COR-L47 (cell line): ENCODE measurements at places on chromosomes 6 and 20.

DNA sequence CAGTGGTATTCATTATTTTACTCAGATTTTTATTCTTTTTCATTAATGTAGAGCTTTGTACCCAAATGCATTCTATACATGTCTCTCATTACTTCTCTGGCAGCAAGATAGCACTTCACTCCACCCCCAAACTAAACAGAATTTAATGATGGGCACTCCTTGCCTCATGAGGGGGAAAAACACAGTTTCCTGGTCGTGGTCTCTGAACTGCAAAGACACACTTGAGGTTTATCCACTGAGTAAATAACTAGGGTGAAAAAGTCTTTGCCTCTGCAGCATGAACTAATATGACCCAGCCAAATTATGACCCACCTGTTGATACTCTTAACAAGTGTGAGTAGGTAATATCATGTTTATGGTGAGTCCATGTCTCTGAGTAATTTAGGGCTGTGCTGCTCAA lies 785.2 kb upstream of the FLRT3 start:
- DNase-seq = no peak

DNA sequence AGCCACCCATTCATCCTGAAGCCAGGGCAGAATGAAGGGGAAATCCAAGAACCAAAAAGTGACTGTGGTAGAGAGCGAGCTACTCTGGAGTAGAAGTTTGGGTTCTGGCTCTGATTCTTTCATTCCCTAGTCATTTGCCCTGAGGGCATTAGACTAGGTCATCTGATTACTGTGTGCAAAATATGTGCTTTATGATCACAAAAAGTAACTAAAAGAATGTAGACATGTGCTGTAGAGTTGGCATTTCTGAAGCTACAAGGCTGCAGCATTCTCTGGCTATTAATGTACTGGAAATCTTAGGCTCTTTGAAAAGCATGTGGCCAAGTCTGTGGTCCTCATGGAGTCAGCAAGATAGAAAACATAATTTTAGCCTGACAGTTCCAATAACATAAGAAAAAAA lies 94.2 kb downstream of the TBC1D7 start:
- DNase-seq = no peak

- DNase-seq = no peak
These were observed 52.1 kb downstream of the PTPN1 start for GRCh38 chr20:50562262-50562701.

DNA sequence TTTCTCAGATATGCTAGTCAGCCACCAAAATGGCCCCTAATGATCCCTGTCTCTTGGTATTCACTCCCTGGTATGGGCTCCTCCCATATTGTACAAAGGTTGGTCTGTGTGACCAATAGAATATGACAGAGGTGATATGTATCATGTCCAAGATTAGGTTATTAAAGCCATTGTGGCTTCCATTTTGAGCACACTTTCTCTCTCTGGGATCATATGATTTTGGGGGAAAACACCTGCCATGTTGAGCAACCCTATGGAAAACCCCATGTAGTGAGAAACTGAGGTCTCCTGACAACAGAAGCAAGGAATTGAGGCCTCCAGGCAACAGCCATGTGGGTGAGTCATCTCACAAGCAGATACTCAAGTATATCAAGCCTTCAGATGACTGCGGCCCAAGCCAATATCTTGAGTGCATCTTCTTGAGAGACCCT lies 7.1 kb upstream of the ZNF318 start:
- no peak for DNase-seq

DNA sequence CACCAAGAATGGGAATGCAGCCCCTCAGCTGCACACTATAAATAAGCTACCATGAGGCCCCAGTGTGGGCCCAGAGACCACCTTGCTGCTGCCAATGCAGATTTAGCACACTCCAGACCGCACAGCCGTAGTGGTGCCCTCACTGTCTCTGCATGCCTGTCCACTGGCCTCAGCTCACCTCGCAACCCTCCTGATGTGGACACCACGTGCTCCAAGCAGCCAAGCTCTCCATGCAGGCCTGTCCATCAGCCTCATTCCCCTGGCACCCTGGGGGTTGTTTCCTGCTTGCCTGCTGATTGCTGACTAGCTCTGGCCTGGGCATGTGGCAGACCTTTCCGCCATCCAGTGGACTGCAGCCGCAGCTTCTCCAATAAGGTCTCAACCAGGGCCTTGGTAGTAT lies 36.2 kb downstream of the ZBTB9 start:
- DNase-seq = no peak

- no peak for DNase-seq
These were observed 2.1 kb upstream of the COL20A1 start for GRCh38 chr20:63290677-63291472.

GRCh38 chr6:150759483-150759882 lies 106.0 kb upstream of the MTHFD1L start:
- DNase-seq = no peak

GRCh38 chr6:27865850-27866356 lies 46.3 kb downstream of the OR2B2 start:
- DNase-seq = peak; percentile 67

DNA sequence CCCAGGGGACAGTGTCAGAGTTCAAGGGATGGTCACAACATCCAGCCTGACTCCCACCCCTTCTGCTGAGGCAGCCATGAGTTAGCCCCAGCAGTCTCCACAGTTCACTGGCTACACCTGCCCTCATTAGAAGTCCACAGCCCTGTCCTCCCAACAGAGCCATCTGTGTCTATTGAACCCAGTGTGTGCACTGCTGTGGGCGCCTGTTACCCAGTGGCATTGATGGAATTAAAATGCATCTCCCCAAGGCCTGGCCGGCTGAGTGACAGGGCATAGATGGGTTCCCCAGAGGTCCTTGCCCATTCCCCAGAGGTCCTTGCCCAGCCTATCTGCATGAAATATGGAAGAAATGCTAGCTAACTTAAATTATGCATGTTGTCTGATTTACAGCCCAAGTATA lies 73.3 kb downstream of the PCSK2 start:
- no peak for DNase-seq

DNA sequence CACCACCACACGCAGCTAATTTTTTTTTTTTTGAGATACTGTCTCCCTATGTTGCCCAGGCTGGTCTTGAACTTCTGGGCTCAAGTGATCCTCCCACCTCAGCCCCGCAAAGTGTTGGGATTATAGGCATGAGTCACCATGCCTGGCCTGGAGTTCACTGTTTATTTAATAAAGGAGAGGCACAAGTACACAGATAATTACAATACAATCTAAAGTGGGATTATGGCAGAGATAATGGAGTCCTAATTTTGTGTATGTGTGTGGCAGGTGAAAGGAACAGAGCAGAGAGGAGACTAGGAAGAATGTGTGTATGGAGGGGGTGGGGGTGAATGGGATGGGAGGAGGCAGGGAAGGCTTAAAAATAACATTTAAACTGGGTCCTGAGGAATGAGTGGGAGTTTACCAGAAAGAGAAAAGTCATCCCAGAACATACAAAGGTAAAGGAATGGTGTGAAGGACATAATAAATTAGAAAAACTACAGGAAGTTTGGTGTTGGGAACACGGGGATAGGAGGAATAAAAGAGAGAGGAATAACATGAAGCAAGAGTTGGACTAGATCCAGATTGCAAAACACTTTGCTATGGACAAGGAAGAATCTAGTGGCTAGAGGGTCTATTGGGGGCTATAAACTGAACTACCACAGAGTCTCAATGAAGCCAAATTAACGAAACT lies 4.4 kb downstream of the NCOA5 start:
- peak; percentile 60 for DNase-seq

DNA sequence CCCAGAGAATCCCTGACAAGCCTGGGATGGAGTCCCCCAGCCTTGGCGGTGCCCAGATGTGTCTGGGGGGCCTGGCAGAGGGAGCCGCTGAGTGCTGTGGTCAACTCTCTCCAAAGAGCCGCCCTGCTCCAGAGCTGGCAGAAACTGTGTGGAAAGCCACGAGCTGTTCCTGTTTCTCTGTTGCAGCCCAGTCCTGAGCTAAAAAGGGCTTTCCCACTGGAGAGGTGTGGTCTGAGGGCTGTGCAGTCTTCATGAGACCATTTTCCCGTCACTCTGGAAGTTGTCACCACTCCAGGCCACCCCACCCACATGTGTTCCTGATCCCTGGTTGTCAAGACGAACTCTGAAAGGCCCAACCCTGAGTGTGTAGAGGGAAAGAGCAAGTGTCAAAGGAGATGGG lies 99.7 kb upstream of the KCNK16 start:
- DNase-seq = no peak

- DNase-seq = peak; percentile 86
These were observed 107.1 kb downstream of the CDYL start for GRCh38 chr6:4883298-4883697.

DNA sequence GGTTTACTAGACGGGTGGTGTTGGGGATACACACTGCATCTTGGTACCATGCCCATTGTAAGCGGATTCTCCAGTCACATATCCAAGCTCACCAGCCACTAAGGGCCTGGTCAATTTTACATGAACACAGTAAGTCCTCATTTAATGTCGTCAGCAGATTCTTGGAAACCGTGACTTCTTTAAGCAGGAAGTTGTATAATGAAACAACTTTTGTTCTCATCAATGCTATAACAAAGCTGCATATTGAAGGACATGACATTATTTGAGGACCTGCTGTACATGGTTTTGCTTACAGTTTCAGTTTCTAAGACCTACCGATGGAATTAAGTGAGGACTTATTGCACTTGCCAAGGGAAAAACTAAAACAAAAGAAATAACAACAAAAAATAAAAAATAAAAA lies 295.6 kb downstream of the SYNE1 start:
- DNase-seq = no peak

DNA sequence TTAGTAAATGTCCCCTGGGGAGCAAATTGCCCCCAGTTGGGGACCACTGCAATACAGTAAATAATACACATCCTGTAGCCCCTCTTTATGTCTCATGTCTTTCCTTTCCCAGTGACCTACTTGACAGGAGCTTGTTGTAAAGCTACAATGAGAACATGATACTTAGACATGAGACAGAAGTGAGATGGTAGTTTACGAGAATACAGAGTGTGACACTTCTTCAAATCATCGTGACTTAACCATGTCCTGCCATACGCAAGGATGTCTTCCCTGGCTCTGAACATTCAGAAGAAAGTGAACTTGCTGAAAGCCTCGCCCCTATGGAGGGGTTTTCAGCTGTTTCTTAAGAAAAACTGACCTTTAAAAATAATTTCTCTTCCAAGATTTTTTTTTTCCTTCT lies 101.0 kb upstream of the SPACA1 start:
- DNase-seq = no peak

- no peak for DNase-seq
These were observed 124.3 kb downstream of the ARID1B start for GRCh38 chr6:156901309-156902019.

GRCh38 chr6:133817460-133818047 lies 71.4 kb upstream of the TCF21 start:
- no peak for DNase-seq

- DNase-seq = no peak
These were observed 129.8 kb upstream of the EDN1 start for GRCh38 chr6:12160326-12160725.

GRCh38 chr6:122347280-122347679 lies 52.2 kb upstream of the HSF2 start:
- no peak for DNase-seq

GRCh38 chr6:130593948-130594347 lies 228.1 kb downstream of the TMEM200A start:
- no peak for DNase-seq

GRCh38 chr6:157438611-157439111 lies 57.7 kb downstream of the ZDHHC14 start:
- DNase-seq = no peak

DNA sequence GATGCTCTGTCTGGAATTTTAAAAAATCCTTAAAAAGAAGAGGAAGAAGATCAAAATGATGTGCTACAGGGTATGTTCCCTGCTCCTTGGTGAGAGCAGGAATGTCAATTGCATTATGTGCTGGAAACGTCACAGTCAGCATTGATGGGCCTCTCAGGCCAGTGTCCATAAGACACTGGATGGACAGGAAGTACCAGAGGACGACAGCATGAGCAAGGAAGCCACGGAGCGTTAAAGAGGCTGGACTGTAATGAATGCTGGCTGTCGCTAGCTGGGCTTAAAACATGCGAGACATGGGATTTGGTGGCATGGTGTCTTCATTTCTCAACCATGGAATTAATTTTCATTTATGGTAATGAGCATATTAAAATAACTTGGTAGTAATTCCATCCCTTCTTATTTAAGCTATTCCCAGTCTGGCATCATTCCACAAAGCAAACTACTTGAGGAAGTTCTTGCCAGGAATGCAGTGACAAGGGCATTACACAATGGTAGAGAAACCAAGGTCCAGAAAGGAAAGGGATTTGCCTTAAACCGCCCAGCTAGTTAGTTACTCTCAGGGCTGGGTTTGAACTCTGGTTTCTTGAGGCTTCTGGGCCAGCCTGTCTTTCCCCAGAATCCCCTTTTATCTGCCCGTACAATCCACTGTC lies 166.6 kb upstream of the SOX4 start:
- no peak for DNase-seq

DNA sequence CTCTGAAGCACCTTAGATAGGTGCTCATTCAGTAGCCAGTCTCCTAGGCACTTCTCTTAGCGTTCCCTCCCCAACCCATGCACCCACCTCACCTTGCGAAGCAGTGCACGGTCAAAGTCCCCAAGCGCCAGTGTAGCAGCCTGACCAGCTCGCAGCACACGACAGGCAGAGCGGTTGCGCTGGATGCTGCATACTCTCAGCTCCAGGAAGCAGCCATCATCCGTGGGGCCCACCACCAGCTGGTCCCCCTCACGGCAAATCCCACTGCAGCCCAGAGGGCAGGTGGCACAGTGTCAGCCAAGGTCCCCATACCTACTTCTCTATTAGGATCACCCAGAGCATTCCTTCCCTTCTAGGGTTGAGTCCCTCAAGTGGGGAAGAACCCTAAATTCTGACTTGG lies 6.5 kb downstream of the GTPBP2 start:
- DNase-seq = no peak

DNA sequence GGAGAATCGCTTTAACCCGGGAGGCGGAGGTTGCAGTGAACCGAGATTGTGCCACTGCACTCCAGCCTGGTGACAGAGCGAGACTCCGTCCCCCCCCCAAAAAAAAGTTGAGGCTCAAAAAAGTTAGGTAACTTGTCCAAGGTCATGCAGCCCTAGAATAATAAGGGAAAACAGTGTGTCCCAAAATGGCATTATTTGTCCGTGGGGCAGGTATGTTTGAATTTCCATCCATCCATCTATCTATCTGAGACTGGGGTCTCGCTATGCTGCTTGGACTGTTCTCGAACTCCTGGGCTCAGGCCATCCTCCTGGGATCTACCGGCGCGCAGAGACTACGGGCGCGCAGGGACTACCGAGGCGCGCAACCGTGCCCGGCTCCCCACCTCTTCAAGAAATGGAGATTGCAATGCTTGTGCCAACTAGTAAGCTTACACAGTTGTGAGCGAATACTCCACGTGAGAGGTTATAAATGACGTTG lies 374 bp upstream of the ABCC10 start:
- DNase-seq = no peak

- no peak for DNase-seq
These were observed 85.7 kb upstream of the FOXC1 start for GRCh38 chr6:1524040-1524480.
